T-cell (primary cell): ENCODE measurements at places on chromosomes 11 and 22.

GRCh38 chr11:45917286-45917622 is 423 bp downstream of the PEX16 start:
- no peak for DNase-seq
- H3K36me3 ChIP-seq = peaks cover 17% of the 10 kb centered on the region
- H3K27me3 ChIP-seq = no peaks in the 10 kb centered on the region
- H3K27ac ChIP-seq = peak overlapping the region; percentile 95
- H3K4me1 ChIP-seq = peaks cover 4% of the 10 kb centered on the region

- H3K4me3 ChIP-seq = no peak overlapping the region
- no peaks in the 10 kb centered on the region for H3K4me1 ChIP-seq
- no peaks in the 10 kb centered on the region for H3K27me3 ChIP-seq
- no peaks in the 10 kb centered on the region for H3K36me3 ChIP-seq
These were observed 106.3 kb upstream of the TOP3B start for GRCh38 chr22:22088658-22089458.

GRCh38 chr11:101870510-101870909 is 44.3 kb upstream of the CEP126 start:
- H3K4me1 ChIP-seq = no peaks in the 10 kb centered on the region
- H3K36me3 ChIP-seq = no peaks in the 10 kb centered on the region
- H3K27ac ChIP-seq = no peak overlapping the region
- no peak overlapping the region for H3K4me3 ChIP-seq
- no peaks in the 10 kb centered on the region for H3K27me3 ChIP-seq

GRCh38 chr11:2940921-2941821 is 12.0 kb upstream of the PHLDA2 start:
- no peak for DNase-seq
- H3K4me1 ChIP-seq = no peaks in the 10 kb centered on the region
- peak overlapping the region; percentile 9 for H3K27ac ChIP-seq

DNA sequence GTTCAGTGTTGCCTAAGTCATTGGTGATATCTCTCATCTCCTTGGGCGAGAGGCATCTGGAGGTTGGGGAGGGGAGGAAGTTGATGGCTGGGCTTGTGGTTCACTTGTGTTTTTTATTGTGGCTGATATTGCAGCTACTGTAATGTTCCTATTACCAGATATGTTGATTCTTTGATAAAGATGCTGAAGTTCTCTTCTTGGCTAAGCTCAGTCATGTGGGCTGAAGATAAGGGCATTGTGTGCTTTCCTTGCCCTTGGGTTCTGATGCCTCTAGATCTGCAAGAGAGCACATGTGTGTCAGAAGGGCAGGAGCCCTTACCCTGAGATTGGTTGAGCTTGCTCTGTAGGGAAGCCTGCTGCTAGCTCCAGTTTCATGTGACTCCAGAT is 12.0 kb downstream of the STX3 start:
- no peaks in the 10 kb centered on the region for H3K27me3 ChIP-seq
- no peak overlapping the region for H3K4me3 ChIP-seq
- DNase-seq = peak; percentile 6
- H3K36me3 ChIP-seq = no peaks in the 10 kb centered on the region
- no peak overlapping the region for H3K27ac ChIP-seq
- H3K4me1 ChIP-seq = peaks cover 32% of the 10 kb centered on the region

- H3K36me3 ChIP-seq = no peaks in the 10 kb centered on the region
- no peaks in the 10 kb centered on the region for H3K27me3 ChIP-seq
- H3K4me1 ChIP-seq = no peaks in the 10 kb centered on the region
- no peak overlapping the region for H3K4me3 ChIP-seq
- H3K27ac ChIP-seq = no peak overlapping the region
These were observed 44.0 kb downstream of the DHCR7 start for GRCh38 chr11:71404209-71404608.

DNA sequence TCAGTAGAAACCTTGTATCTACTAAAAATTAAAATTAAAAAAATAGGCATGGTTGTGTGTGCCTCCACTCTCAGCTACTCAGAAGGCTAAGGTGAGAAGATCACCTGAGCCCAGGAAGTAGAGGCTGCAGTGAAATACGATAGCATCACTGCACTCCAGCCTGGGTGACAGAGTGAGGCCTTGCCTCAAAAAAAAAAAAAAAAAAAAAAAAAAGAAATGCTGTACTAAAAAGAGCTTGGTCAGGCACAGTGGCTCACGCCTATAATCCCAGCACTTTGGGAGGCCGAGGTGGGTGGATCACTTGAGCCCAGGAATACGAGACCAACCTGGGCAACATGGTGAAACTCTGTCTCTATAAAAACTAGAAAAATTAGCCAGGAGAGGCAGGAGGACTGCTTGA is 36.5 kb downstream of the SBF2 start:
- no peaks in the 10 kb centered on the region for H3K27me3 ChIP-seq
- no peaks in the 10 kb centered on the region for H3K36me3 ChIP-seq
- no peak overlapping the region for H3K4me3 ChIP-seq
- no peaks in the 10 kb centered on the region for H3K4me1 ChIP-seq
- DNase-seq = no peak

GRCh38 chr11:111372538-111372937 is 6.5 kb downstream of the POU2AF1 start:
- H3K36me3 ChIP-seq = no peaks in the 10 kb centered on the region
- H3K4me3 ChIP-seq = no peak overlapping the region
- H3K27ac ChIP-seq = no peak overlapping the region
- peaks cover 2% of the 10 kb centered on the region for H3K4me1 ChIP-seq
- no peak for DNase-seq
